ENCODE measurements at places on chromosomes 13 and 19.
A peak's percentile ranks its signal among the peaks of the same experiment; 100 is the strongest.

GRCh38 chr19:55452749-55453346 lies 8.6 kb downstream of the ISOC2 start:
- DNase-seq, result peak; percentile 92

GRCh38 chr13:75869981-75870380 lies 233.9 kb downstream of the LMO7 start:
- no peak for DNase-seq

GRCh38 chr13:30037306-30037705 lies 186.9 kb upstream of the UBL3 start:
- DNase-seq, result peak; percentile 82

DNA sequence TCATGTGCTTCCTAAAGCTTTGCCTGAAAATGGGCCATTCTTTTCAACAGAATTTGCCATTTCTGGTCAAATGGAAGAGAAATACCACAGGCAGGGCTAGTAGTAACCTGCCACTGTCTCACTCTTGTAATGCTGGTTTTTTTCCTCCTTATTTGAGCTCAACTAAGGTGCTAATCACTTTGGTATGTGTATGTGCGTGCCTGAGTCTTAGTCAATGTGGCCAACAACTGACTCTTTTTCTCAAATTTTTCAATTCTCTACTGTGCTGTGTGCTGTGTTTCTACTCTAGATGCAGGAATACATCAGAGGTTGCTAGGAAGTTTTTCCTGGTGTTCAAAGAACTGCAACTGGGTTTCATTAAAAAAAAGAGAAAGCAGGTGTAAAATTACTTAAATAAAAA lies 870.2 kb downstream of the EFNB2 start:
- DNase-seq, result no peak

GRCh38 chr19:18099623-18099995 lies 2.0 kb downstream of the MAST3 start:
- no peak for DNase-seq

DNA sequence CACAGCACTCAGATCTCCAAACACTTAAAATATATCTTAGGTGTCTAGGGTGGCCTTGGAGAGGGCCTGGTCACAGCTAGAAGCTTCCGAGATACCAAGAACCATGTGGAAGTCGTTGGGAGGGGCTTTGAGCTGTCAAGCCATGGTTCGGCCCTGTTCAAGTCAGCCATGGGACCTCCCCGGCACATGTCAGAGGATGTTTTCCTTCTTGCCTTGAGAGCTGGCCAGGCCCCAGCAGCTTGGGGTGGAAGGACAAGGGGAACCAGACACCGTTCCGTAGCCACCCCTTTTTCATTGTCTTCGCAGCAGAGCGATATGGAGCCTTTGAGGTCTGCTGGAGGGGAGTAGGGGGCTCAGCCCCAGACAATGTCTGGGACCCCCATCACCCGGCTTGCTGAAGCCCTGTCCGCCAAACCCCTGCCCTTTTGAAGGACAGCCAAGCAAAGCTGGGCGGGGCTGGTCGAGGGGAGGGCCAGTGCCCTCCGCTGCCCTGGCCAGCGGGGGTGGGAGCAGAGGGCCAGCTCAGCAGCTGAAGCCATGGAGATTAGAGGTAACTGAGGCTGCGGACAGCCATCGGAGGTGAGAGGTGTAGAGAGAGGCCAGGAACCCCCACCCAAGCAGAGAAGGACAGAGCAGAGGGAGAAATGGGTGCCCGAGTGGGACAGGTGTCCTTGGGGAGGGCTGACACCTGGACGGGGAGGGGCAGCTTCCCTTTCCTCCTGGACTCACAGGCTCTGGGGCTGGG lies 435 bp downstream of the KLK11 start:
- no peak for DNase-seq

GRCh38 chr19:49987159-49987698 lies 26.3 kb upstream of the SIGLEC11 start:
- DNase-seq, result peak; percentile 93

DNA sequence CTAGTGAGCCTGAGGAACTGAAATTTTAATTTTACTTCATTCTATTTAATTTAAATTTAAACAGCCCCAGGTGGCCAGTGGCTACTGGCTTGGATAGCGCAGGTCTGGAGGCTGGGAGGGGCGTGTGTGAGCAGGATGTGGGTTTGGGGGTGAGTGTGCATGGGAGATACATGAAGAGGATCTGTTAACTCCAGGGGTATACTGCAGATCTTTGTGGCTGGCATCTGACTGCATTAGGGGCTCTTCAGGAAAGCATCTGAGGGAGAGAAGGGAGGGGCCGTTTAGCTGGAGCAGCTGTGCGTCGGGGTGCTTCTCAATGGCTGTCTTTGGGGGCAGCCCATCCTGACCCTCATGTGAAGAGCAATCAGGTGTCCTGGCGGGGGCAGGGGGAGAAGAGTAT lies 6.8 kb downstream of the SHANK1 start:
- no peak for DNase-seq

- no peak for DNase-seq
These were observed 2.7 kb downstream of the NAA16 start for GRCh38 chr13:41313659-41314197.

DNA sequence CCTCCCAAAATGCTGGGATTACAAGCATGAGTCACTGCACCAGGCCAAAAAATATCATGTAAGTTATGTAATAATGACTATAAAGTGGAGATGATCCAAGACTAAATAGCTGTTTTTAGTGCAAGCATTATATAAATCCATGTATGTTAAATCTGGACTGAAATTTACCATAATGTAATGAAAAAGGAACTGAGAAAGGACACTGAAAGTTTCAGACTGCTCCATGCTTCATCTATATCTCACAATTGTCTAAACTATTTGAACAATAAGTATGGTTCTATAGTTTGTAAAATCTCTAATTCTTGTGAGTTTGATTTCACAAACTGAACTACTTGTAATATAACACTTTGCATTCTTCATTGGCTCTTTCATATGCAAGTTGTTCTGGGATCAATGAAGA lies 2299.5 kb downstream of the PCDH9 start:
- DNase-seq, result no peak

- no peak for DNase-seq
These were observed 63.8 kb downstream of the KCNRG start for GRCh38 chr13:50078895-50079654.

DNA sequence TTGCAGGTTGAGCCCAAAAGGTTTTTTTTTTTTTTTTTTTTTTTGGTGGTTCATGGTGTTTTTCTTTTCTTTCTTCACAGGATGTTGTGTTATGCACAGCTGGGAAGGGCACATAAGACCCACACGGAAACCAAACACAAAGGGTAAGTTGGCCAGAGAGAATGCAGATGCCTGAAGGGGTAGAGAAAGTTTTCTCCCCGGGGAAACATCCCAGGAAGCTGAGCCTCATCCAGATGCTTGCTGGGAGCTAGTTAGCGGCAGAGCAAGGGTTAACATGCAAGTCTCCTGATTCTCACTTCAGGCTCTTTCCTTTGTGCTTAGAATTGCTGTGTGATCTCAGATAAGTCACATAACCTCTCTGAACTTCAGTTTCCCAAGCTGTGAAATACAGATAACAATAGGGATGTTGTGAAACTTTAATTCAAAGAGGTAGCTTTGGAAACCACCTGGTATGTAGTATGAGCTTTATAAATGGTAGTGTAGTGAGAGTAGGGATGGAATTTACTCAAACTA lies 3.1 kb downstream of the ADGRE1 start:
- no peak for DNase-seq

Measured in iPS-NIHi11 (cell line).